Body of pancreas (tissue), 4 donors: ENCODE measurements at places on chromosomes 6 and 20. TPM values are rescaled to one million over a fixed set of nuclear protein-coding genes. Genes with fewer than 3 reads are reported as not detected.
A peak's percentile ranks its signal among the peaks of the same experiment; 100 is the strongest.

Gene C6orf58
- not detected for total RNA-seq

GRCh38 chr20:43565758-43566104 is 6.9 kb downstream of the SGK2 start:
- no peaks in the 10 kb centered on the region for H3K27me3 ChIP-seq
- no peak overlapping the region for H3K27ac ChIP-seq
- peaks cover 30% of the 10 kb centered on the region for H3K4me1 ChIP-seq
- H3K4me3 ChIP-seq, result no peak overlapping the region
- H3K36me3 ChIP-seq, result peaks cover 22% of the 10 kb centered on the region
- no peak for DNase-seq

GRCh38 chr6:41733360-41733706 is 2.1 kb downstream of the TFEB start:
- peak overlapping the region; percentile 85 for H3K27ac ChIP-seq
- H3K27me3 ChIP-seq, result no peaks in the 10 kb centered on the region
- peaks cover 19% of the 10 kb centered on the region for H3K4me1 ChIP-seq

Gene ADAT2
- total RNA-seq, result 6.9 TPM

GRCh38 chr6:137892271-137892708 is 25.2 kb downstream of the TNFAIP3 start:
- H3K27me3 ChIP-seq, result no peaks in the 10 kb centered on the region
- no peak for DNase-seq
- no peak overlapping the region for H3K27ac ChIP-seq
- H3K36me3 ChIP-seq, result no peaks in the 10 kb centered on the region

GRCh38 chr20:58691773-58692578 is 624 bp upstream of the NPEPL1 start:
- peak overlapping the region; percentile 72 for H3K27ac ChIP-seq
- no peaks in the 10 kb centered on the region for H3K27me3 ChIP-seq
- DNase-seq, result no peak
- H3K4me1 ChIP-seq, result peaks cover 16% of the 10 kb centered on the region
- no peaks in the 10 kb centered on the region for H3K36me3 ChIP-seq

GRCh38 chr6:148021165-148021564 is 321.5 kb upstream of the SASH1 start:
- no peaks in the 10 kb centered on the region for H3K4me1 ChIP-seq
- H3K27me3 ChIP-seq, result no peaks in the 10 kb centered on the region
- no peak overlapping the region for H3K4me3 ChIP-seq
- no peaks in the 10 kb centered on the region for H3K36me3 ChIP-seq
- DNase-seq, result no peak

GRCh38 chr6:130852844-130853554 is 25.8 kb downstream of the SMLR1 start:
- DNase-seq, result no peak
- no peak overlapping the region for H3K27ac ChIP-seq
- no peaks in the 10 kb centered on the region for H3K36me3 ChIP-seq
- no peaks in the 10 kb centered on the region for H3K4me1 ChIP-seq
- no peak overlapping the region for H3K4me3 ChIP-seq

Gene GRM1
- total RNA-seq, result under 0.01 TPM

Gene SLC35F1
- total RNA-seq, result 0.78 TPM

GRCh38 chr6:16670183-16670582 is 91.1 kb downstream of the ATXN1 start:
- no peaks in the 10 kb centered on the region for H3K27me3 ChIP-seq
- H3K4me3 ChIP-seq, result no peak overlapping the region
- no peak overlapping the region for H3K27ac ChIP-seq
- H3K4me1 ChIP-seq, result peaks cover 23% of the 10 kb centered on the region
- peak; percentile 27 for DNase-seq

GRCh38 chr20:25394996-25395395 is 4.4 kb upstream of the ABHD12 start:
- H3K4me1 ChIP-seq, result peaks cover 23% of the 10 kb centered on the region
- no peak for DNase-seq
- no peaks in the 10 kb centered on the region for H3K27me3 ChIP-seq
- H3K27ac ChIP-seq, result no peak overlapping the region
- no peaks in the 10 kb centered on the region for H3K36me3 ChIP-seq
- no peak overlapping the region for H3K4me3 ChIP-seq

- no peak overlapping the region for H3K27ac ChIP-seq
- H3K27me3 ChIP-seq, result no peaks in the 10 kb centered on the region
- H3K4me3 ChIP-seq, result no peak overlapping the region
- no peaks in the 10 kb centered on the region for H3K4me1 ChIP-seq
- no peaks in the 10 kb centered on the region for H3K36me3 ChIP-seq
- DNase-seq, result no peak
These were observed 15.0 kb upstream of the NKX2-2 start for GRCh38 chr20:21528870-21529269.

GRCh38 chr6:90790058-90790457 is 203.2 kb upstream of the MAP3K7 start:
- H3K36me3 ChIP-seq, result no peaks in the 10 kb centered on the region
- DNase-seq, result no peak
- no peak overlapping the region for H3K4me3 ChIP-seq
- no peaks in the 10 kb centered on the region for H3K27me3 ChIP-seq

Gene EIF6
- 23.3 TPM for total RNA-seq

- no peaks in the 10 kb centered on the region for H3K27me3 ChIP-seq
- no peaks in the 10 kb centered on the region for H3K36me3 ChIP-seq
- H3K4me1 ChIP-seq, result no peaks in the 10 kb centered on the region
These were observed 436.9 kb upstream of the MARCKS start for GRCh38 chr6:113420290-113420689.

- no peak overlapping the region for H3K4me3 ChIP-seq
- H3K36me3 ChIP-seq, result no peaks in the 10 kb centered on the region
- no peaks in the 10 kb centered on the region for H3K27me3 ChIP-seq
These were observed 73.3 kb downstream of the MAN1A1 start for GRCh38 chr6:119276211-119276610.

DNA sequence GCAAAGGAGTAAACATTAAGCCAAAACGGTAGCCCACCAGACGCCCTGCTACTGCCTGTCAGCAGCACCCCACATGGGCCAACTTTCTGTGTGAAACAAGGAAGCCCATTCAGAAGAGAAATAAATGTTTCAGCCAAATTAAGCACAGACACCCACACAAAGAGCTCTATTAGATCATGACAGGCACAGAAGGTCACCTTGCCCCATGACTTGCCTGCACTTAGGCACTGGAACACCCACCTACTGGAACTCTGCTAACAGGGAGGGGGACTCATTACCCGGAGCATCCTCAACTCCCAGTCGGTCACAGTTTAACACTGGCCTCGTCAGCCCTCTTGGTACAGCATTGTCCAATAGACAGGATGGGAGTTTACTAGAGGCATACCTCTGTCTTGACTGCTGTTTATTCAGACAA is 31.8 kb downstream of the GFOD1 start:
- no peak overlapping the region for H3K27ac ChIP-seq
- no peak for DNase-seq
- no peaks in the 10 kb centered on the region for H3K27me3 ChIP-seq
- H3K36me3 ChIP-seq, result no peaks in the 10 kb centered on the region
- H3K4me1 ChIP-seq, result peaks cover 8% of the 10 kb centered on the region
- H3K4me3 ChIP-seq, result no peak overlapping the region

DNA sequence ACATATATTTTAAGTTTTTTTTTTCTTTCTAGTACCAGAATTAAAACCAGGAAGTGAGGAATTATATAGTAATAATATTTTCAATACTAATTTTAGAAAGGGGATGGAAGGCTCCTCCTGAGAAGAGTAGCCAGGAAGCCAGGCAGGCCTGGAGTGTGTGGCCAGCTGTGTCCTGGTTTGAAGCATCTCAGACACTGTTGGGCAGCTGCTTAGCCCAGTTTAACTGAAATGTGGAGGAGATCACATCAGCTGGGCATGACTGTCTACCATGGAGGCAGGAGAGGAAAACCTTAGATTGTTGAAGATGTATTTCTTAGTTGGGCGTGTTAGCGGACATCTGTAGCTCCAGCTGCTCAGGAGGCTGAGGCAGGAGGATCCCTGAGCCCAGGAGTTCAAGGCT is 142.2 kb downstream of the ARID1B start:
- DNase-seq, result no peak
- H3K36me3 ChIP-seq, result no peaks in the 10 kb centered on the region
- H3K27me3 ChIP-seq, result no peaks in the 10 kb centered on the region
- no peak overlapping the region for H3K27ac ChIP-seq

DNA sequence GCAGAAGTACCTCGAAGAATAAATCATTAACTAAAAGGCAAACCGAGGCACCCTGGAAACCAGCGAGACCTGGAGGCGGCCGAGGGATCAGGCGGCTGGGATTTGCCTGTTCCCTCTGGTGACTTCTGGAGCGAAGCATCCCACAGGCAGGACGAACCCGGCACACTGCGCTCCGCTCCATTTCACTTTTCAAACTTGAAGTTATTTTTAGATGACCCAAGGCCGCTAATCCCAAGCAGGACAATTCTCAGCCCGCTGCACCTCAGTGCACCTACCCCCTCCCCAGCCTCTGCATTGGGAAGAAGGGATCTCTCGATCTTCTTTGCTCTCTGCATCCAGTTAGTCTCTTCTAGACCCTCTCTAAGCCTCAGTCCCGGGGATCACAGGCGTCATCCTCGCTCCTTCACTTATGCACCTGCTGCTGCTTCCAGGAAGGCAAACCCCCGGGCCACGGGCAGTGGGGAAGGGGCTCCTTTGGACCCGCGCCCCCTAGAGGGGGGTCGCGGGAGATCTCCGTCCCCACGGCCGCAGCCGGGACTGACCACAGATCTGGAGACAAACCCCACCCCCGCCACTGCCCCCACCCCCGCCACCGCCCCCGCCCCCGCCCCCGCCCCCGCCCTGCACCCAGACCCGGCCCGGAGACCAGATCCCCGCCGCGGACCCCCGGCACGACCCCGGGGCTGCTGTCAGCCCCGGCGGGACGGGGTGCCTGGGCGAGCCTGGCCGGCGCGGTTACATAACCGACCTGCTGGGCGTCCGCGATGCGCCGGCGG is 636 bp downstream of the RCAN2 start:
- H3K27ac ChIP-seq, result peak overlapping the region; percentile 75
- peaks cover 22% of the 10 kb centered on the region for H3K4me1 ChIP-seq
- no peaks in the 10 kb centered on the region for H3K36me3 ChIP-seq
- no peaks in the 10 kb centered on the region for H3K27me3 ChIP-seq
- peak; percentile 27 for DNase-seq
- no peak overlapping the region for H3K4me3 ChIP-seq

Gene C6orf132
- 26.0 TPM for total RNA-seq

GRCh38 chr20:49291200-49291599 is 13.3 kb upstream of the ZNFX1 start:
- no peak for DNase-seq
- H3K27ac ChIP-seq, result no peak overlapping the region
- no peaks in the 10 kb centered on the region for H3K27me3 ChIP-seq
- no peak overlapping the region for H3K4me3 ChIP-seq
- H3K4me1 ChIP-seq, result peaks cover 11% of the 10 kb centered on the region

Gene TNF
- 0.66 TPM for total RNA-seq

DNA sequence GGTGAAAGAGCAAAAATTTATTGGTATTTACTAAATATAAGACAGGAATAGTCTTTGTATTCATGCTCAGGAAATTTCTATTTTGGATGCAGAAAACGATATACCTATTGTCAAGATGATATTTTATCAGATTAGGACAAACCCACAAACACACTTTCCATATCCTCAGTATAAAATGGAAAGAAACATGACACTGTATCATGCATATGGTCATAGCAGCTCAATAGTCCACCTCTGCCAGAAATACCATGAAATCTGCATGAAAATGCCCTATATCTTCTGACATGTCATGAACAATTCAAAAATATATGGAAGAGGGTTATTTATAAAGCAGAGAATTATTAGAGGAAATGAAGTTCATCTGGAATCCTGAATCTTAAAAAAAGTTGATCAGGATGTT is 11.7 kb upstream of the HINT3 start:
- no peaks in the 10 kb centered on the region for H3K36me3 ChIP-seq
- H3K4me1 ChIP-seq, result peaks cover 51% of the 10 kb centered on the region
- H3K27ac ChIP-seq, result peak overlapping the region; percentile 45
- DNase-seq, result no peak

Gene EFCAB8
- 0.26 TPM for total RNA-seq

DNA sequence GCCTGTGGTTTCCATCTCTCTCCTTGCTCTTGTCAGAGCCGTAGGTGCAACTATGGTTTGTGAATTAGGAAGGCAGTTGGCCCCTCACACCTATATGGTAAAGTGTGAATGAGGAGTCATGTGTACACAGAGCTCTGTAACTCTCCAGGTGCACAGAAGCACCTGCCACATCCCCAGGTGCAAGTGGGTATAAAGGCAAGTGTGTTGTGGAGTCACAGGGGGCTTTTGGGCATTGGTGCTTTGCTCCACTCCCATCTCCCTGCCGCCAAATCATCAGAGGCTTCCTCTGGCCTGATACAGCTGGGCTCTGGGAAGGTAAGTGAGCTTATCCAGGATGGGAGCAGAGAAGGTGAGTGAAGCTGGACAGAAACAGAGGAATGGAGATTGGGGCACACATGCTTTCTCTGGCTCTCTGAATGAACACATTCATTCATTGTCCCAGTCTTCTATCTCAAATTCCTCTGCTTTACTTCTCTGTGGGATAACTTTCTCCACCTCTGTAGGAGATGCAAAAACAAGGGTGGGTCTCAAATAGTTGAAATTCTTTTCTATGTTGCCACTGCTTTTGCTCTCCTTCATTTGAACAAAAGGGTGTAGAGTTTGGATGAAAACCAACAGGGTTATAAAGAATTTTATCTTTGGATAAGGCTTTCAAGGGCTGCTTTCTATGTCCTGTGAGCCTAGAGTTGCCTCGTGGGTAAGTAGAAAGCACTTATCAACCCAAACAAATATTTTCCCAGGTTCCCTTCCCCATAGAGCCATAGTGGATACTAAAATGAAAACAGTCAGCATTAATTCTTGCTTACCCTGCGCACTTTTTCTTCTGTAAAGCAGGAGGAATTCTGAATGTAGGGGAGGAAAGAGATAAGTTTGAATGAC is 45.0 kb upstream of the RIPOR2 start:
- DNase-seq, result no peak
- H3K27me3 ChIP-seq, result no peaks in the 10 kb centered on the region
- no peaks in the 10 kb centered on the region for H3K36me3 ChIP-seq
- peak overlapping the region; percentile 21 for H3K27ac ChIP-seq
- H3K4me3 ChIP-seq, result no peak overlapping the region
- H3K4me1 ChIP-seq, result peaks cover 26% of the 10 kb centered on the region

DNA sequence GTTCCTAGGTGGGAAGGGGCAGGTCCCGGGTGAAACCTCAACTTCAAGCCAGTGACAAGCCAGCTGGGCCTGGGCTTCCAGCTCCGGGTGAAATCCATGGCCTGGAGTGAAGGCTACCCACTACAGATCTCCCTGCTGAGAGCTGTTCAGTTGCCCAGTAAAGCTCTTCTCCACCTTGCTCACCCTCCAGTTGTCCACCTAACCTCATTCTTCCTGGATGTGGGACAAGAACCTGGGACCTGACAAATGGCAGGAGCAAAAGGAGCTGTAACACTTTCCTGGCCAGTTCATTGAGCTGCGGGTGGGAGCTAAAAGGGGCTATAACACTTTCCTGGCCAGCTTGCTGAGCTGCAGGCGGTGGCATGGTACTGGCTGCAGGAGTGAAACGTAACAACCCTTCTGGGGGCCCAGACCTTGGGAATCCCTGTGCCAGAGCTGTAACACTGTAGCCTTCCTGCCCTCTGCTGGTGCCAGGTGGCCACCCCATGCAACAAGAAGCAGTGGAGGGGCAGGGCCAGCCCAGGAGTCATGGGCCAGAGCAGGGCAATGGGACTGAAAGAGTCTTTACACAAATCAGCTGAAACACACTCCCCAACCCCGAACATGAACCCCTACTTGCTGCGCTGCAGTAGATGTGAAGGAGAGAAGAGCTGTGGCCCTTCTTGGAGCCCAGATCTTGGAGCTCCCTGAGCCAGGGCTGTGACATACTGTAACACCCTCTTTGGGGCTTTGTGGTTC is 3.6 kb upstream of the HINT3 start:
- H3K36me3 ChIP-seq, result no peaks in the 10 kb centered on the region
- DNase-seq, result peak; percentile 17
- H3K27me3 ChIP-seq, result no peaks in the 10 kb centered on the region
